Anterior cingulate cortex (tissue), 58 donors: ENCODE measurements at places on chromosomes 13 and 19.

- peak; percentile 45 for DNase-seq
Observed at GRCh38 chr13:50080911-50081678, 65.9 kb downstream of the KCNRG start.

- DNase-seq = no peak
Observed at GRCh38 chr13:32175307-32175706, 139.9 kb downstream of the ZAR1L start.

GRCh38 chr19:12802267-12803106, 618 bp downstream of the THSD8 start:
- DNase-seq = no peak

GRCh38 chr19:32324631-32325285, 20.7 kb upstream of the ZNF507 start:
- DNase-seq = no peak

DNA sequence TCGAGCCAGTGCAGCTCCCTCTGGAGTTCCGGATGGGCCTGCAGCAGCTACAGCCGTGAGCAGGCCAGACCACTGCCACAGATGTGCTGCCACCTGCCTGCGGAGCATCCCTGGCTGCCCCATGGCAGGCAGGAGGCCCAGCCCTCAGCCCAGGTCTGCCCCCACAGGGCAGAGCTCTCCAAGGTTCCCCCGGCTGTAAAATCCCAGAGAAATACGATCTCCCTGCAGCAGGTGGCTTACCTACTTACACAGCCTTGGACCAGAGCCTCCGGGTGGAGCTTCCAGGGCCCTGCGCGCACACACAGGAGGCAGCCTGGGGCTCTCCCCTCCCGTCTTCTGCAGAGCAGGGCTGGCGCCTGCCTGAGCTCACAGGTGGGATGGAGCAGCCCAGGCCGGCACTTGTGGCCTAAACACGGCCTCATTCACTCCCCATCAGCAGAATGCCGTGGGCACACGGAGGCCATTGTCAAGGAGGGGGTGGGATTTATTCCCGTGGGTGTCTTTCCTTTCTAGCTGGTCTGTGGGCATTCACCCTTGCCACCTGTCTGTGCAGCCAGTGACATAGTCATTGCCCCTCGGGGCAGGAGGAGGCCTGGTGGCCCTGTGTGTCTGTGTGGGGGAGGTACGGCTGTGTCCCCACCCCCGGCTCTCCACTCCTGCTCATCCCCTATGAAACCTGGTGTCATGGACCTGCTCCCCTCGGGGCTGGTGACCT, 118.0 kb downstream of the KDM4B start:
- DNase-seq = no peak

GRCh38 chr19:4455719-4456475, 1.7 kb downstream of the UBXN6 start:
- peak; percentile 22 for DNase-seq

DNA sequence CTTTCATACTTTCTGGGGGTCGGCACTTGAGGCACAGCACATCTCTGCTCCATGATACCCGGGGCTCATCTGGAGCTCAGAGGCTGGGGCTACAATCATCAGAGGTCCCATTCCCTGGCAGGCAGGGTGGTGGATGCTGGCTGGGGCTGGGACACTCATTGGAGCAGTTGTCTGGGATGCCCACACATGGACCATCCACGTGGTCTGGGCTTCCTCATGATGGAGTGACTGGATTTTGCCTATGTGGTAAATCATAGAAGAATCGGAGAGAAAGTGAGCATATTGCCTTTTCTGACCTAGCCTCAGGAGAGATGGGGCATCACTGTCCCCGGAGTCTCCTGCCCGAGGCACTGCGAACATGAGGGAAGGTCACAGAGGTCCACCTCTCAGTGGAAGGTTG, 91.4 kb upstream of the IRS2 start:
- no peak for DNase-seq

DNA sequence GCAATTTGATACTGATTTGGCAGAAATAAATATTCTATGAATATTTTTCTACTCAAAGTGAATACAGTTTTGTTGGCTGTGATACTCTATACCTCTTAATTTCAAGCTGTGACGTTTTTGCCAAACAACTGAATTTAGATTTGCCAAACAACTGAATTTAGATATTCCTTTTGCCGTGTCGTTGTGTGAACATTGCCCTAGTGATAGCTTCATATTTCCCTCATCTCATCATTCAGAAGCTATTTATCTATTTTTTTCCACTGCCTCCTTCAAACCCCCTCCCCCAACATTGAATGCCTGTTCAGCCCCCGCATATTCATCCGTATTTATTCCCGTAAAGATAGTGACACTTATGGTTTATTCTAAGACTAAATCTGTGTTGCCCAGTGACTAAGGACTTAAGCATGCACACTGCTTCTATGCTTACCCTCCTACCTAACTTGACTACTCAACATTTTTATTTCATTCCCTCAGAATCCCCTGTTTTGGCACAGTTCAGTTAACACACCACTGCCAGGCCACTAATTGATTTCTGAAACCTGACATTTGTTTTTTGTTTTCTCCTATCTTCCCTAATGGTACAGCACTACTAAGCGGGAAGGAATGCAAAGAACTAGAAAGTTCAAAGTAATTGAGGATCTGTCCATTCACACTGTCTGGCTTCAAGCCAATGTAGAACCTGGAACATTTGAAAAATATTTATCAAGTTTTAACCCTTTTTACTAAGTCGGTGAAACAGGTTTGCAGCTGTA, 2.8 kb upstream of the KLF5 start:
- no peak for DNase-seq

DNA sequence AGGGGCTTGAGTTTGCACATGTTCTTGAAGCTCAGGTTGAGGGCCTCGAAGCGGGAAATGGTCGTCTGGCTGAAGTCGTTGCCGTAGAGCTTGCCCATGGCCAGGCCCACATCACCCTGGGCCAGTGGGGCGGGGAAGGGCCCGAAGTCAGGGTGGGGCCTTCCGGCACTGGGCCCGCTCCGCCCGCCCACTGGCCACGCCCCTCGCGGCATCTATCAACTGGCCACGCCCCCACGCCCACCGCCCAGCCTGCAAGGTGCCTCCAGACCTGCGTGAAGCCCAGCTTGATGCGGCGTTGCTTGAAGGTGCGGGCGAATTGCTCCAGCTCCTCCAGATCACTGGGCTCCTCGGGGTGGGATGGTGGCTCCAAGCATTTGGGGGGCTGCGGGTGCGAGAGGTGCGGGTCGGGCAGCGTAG, 19.9 kb downstream of the ZNF574 start:
- DNase-seq = no peak

GRCh38 chr19:50427997-50428425, 4.7 kb upstream of the MYBPC2 start:
- DNase-seq = peak; percentile 82

DNA sequence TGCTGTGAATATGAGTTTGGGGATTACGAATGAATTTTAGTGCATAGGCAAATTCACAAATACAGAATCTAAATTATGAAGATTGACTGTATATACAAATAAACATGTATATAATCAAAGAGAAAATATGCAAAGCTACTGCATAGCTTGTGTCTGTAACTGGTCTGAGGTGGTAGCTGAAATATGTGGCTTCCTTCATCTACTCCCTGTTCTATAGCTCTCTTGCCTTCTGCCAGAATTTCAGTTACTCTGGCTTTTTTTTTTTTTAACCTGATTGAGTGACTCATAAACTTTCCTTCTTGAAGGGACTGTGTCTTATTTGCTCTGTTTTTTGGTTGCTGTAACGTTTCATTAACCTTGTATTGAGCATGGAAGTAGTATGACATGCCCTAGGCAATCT, 26.6 kb downstream of the DNAJC3 start:
- DNase-seq = no peak

DNA sequence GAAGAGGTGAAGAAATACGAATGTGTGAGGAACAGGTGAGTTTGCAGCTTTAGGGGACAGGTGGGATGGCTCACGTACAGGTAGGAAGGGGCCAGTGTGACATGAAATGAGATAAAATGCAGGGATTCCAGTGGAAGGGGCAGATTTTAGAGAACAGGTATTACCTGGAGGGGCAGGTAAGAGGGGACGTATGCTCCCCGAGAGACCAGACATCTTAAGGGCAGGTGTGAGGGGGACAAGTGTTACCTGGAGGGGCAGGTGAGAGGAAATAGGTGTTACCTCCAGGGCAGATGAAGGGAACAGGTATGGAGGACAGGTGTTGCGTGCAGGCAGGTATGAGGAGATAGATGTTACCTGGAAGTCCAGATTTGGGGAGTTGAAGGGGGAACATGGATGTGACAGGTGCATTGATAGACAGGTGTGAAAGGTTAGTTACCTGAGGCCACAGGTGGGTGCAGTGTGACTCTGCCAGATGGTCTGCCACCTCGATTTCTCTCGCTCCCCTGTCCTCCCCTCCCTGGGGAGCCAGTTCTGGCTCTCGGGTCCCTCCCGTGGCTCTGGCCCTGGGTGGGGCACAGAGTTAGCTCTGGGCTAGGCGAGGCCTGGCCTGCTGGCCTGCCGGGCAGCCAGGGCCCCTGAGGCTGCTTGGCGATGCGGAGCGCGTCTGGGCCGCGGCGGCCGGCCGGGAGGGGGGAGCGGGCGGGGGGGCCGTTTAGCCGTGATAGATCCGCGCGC, 2.1 kb downstream of the ERFL start:
- no peak for DNase-seq

DNA sequence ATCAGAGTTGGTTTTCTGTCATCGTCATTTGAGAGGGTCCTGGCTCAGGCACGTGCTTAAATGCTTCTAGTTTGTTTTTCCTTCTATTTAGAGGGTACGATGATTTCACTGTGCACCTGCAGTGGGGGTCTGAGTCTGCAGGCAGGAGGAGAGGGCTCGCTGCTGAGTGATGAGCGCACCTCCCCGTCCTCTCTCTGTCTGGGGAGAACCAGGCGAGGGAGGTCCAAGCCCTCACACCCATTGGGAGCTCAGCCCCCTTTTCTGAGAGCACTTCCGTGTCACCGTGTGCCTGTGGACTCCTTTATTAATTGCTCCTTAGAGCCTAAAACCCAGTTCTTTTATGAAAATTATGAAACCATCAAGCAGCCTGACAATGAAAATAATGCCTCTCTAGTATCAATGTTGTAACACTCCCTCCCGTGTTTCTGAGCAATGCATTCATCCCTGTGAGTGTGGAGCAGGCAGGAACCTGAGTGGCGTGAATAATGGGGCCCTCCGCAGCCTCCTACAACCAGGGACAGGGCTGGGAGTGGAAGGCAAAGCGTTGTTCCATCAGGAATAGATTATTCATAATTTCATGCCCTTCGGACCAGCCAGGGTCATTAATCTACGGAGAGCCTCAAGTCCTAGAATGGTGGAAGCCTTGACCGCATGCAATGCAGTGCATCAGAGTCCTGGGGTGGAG, 191.6 kb downstream of the UQCRFS1 start:
- DNase-seq = no peak

GRCh38 chr13:79684371-79684770, 203.4 kb downstream of the NDFIP2 start:
- DNase-seq = no peak

DNA sequence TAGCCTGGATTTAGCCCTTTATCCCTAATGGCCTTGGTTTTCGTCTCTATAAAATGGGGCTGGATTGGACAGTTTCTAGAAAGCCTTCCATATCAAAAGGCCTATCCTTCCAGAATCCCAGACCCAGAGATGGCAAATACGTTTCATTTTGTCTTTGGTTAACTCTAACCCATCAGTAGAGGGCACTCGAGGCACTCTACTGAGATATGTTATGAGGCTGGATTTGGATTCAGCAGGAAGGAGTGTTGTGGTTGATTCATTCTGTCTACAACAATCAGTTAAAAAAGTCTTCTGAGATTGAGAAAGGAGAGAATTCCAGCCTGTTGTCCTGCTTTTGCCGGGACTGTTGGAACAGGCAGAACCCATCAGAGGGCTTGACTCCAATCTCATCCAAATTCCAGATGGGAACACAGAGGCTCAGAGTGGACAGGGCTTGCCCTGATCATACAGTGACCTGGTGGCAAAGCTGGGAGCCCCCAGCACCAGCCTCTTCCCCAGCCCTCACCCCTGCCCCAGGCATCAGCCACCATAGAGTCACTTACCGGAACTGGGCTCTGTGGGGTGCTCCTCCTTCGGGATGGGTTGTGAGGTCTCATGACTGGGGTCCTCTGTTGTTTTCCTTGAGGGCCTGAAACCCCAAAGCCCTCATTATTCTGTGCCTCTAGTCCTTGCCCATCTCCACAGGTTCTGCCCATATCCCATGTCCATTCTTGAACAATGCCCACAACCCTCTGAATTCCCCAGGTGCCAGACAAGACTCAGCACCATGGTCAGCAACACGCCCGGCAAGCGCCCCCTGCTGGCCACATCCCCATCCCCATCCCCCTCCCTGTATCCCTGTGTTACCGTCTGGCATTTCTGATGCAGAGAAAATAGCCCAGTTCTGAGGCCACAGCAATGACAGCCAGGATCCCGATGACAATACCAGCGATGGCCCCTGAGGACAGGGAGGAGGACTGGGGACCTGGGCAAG, 12.3 kb upstream of the ZNF180 start:
- no peak for DNase-seq

DNA sequence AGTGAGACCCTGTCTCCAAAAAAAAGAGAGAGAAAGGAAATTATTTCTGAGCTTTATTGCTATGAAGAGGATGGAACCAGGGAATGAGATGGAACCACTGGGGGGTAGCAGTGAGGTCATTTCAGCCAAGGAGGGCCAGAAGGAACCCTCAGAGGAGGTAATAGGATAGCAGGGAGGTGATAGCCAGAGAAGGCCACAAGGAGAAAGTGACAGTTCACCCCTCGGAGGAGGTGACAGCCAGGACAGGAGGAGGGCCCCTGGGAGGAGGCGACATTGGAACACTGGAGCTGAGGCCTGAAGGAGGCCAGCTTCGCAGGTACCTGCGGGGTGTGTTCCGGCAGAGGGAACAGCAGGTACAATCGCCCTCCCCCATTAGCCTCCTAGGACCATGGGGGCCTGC, 675 bp upstream of the PGPEP1 start:
- DNase-seq = no peak

GRCh38 chr19:3819989-3820388, 33.8 kb upstream of the MATK start:
- no peak for DNase-seq

DNA sequence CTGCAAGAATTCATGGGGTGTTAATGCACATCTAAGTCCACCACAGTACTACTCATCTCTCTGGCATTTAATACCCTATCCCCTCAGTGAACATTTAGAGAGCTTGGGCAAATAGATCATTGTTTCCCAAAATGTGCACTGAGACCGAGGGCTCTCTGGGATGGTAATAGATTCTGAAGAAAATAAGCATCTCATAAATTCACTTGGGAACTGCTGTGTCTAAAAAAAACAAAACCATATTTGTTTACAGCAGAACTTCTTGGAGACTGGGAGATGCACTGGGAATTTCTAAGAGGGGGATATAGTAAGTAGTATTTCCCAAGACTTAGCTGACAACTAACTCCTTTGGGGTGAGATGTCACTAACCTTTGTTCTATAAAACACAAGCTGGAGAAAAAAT, 58.4 kb downstream of the ENOX1 start:
- DNase-seq = no peak

GRCh38 chr19:5290336-5291262, 50.0 kb downstream of the PTPRS start:
- no peak for DNase-seq

DNA sequence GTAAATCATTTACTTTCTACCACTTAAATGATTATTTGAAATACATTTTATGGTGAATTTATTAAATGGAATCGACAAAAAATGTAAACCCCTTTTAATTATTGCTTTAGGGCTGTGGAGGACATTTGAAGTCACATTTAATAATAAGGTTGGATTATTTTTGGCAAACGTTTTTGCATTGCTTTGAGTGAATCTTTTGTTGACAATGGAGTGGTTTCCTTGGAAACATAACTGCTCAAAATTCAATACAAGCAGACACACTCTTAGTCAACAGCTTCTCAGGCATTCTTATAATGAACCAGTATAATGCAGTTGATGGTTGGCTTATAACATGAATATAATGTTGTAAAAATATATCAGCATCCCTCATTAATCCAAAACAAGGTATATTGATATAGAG, 104.7 kb downstream of the DCLK1 start:
- DNase-seq = no peak

GRCh38 chr13:46352805-46353204, 34.2 kb downstream of the RUBCNL start:
- no peak for DNase-seq
